ENCODE measurements at places on chromosomes 1 and 21. TPM values are rescaled to one million over a fixed set of nuclear protein-coding genes. Genes with fewer than 3 reads are reported as not detected.

Gene CFAP45
- total RNA-seq = not detected

Gene SSX2IP
- total RNA-seq = 8.3 TPM

Gene ATAD3C
- total RNA-seq = not detected

Gene CYP4A22
- total RNA-seq = not detected

GRCh38 chr1:76279101-76279748, 204.7 kb downstream of the ST6GALNAC3 start:
- no peak for DNase-seq

DNA sequence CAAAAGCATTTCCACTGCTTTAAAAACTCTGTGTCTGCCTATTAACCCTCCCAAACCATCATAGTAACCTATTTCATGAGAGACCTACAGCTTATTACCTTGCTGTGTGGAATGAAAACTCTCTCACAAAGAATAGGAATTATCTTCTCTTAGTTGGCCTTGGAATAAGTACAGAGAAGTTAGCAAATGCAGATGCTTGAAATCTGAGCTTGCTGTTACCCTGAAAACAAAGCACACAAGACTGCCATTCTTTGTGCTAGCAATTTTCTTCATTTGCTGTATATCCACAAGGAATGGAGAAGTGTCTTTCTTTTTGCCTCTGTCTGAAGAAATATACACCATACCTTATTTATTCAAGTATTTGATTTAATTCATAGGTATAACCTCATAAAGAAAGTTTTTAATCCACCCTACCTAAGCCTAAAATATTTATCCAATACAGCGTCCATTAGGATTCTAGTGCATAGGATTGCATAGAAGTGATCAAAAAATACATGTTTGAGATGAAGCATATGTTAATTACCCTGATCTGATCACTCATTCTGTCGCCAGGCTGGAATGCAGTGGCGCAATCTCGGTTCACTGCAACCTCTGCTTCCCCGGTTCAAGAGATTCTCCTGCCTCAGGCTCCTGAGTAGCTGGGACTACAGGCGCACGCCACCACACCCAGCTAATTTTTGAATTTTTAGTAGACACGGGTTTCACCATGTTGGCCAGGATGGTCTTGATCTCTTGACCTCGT, 451.1 kb downstream of the LTN1 start:
- no peak for DNase-seq
